ENCODE measurements at places on chromosomes 4 and X.

- DNase-seq = no peak
Observed at GRCh38 chr4:115293093-115293462, 179.7 kb upstream of the NDST4 start.

GRCh38 chrX:39318506-39319343 lies 517.5 kb downstream of the MID1IP1 start:
- no peak for DNase-seq

DNA sequence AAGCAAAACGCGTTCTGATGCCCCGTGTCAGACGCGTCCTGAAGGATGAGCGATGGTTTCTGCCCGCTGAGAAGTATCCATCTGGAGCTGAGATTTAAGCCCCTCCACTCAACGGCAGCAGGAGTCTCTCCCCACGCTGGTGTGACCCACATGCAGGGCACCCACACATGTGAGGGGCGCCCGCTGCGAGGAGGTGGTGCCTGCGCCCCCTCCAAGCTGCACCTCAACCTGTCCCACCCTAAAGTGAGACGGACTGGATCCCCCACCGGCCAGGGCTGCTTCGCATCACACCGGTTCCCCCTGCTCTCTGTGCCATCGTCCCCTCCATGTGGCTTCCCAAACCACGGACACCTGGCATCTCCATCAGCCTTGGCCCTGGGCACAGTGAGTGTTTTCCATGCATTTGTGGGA lies 4.5 kb upstream of the PDE6B start:
- DNase-seq = no peak

GRCh38 chrX:38060331-38060878 lies 54.1 kb downstream of the SYTL5 start:
- DNase-seq = no peak

- DNase-seq = no peak
Observed at GRCh38 chrX:121165930-121166359, 118.5 kb downstream of the GLUD2 start.

DNA sequence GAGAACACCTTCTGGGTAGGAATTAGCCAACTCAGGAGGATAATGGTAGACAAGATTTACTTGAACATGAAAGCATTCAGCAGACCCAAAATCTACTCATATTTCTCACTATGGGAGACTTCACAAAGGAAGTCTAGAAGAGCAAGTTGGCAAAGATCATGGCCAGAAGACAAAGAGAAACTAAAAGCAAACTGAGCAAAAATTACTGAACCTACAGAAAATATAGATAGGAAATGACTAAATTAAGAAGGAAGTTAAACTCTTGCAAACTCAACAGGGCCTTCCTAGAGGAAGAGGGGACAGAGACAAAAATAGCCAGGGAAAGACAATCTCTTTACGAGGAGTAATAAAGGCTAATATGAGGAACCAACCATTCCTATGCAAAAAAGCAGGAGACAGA lies 18.7 kb downstream of the CORIN start:
- peak; percentile 8 for DNase-seq

GRCh38 chr4:189202182-189202868 lies 738.3 kb upstream of the FRG1 start:
- peak; percentile 47 for DNase-seq

DNA sequence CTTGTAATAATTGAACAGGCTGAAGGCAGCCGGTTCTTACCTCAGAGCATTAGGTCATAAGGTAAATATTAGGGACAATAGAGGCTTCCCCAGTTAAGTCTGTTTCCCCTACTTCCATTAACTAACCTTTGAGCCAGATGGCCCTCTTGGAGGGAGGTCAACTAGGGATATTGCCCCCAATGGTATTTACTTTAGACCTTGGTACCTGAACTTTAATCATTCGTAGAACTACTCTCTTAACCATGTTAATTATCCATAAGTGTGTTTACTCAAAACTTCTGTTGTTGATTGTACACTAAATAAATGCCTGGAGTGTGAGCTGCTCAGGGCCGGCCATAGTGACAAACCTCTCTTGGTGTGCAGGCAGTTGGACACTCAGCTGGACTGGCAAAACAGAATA lies 1843.5 kb upstream of the AGA start:
- DNase-seq = no peak

DNA sequence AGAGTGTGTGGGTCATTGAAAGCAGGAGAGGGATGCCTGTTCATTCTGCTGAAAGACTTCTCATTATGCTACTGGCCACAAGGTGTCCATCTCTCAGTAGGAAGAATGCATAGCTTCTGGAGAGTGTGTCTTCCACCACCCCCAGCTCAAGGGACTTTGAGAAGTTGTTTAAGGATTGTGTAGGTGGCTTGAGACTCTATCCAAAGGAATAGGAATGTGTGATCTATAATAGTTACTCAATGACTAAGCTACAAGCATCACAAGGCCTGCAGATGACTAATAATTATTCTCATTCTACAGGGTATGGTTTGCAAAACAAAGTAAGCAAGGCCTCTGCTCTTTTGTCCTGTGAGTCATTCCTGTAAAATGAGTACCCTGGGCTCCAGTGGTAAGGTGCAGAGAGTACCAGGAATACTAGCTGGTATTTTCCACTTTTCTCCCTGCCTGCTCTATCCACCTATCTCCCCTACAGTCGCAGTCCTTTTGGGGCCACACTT lies 279.8 kb upstream of the BOD1L1 start:
- DNase-seq = peak; percentile 65

DNA sequence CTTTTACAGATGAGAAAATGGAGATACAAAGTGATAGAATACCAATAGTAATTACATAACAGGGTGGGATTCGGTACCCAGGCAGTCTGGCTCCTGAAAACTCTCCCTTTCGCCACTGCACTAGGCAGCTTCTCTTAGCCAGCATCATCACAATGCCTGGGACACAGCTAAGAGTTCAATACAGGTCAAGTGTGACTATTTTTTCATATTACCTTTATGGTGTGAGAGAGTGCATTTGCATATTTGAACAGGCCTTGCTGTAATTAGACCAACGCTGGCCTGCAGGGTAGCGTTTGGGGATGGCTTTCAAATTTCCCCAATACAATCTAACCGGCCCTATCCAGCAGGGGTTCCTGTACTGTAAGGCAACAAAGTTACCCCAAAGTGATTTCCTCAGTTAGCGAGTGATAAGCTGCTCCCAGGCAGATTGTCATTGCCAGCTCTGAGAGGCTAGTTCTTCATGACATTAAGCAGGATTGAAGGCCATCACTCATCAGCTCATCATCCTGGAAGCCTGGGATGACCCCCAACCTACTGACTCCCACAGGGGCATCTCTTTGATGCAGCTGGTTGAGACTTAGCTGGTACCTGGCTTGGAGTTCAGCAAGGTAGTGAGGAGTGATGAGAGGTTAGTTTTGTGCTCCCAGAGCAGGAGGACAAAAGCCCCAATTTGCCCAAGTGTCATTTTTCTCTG lies 836.8 kb upstream of the LCORL start:
- DNase-seq = no peak

DNA sequence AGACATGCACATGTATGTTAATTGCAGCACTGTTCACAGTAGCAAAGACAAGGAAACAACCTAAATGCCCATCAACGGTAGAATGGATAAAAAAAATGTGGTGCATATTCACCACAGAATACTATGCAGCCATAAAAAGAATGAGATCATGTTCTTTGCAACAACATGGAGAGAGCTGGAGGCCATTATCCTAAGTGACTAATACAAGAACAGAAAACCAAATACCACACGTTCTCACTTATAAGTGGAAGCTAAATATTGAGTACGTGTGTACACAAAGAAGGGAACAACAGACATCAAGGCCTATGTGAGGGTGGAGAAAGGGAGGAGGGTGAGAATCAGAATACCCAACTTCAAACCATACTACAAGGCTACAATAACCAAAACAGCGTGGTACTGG lies 17.4 kb upstream of the LNX1 start:
- DNase-seq = no peak

DNA sequence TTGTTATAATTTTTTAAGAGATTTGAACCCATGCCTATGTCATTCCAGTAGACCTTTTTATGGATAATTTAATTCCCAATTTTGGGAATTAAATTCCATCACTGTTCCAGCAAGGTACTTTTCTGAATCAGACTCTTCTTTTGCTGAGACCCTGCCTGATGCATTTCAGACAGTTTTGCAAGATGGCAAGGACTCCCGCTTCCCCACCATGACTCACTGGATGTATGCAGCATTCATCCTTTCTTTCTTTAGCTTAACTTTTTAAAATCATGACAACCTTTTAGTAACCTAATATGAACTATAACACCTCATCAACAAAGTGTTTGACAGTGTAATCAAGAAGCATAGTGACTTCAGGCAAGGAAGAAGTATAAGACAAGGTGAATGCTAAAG lies 178.1 kb upstream of the LEF1 start:
- no peak for DNase-seq

DNA sequence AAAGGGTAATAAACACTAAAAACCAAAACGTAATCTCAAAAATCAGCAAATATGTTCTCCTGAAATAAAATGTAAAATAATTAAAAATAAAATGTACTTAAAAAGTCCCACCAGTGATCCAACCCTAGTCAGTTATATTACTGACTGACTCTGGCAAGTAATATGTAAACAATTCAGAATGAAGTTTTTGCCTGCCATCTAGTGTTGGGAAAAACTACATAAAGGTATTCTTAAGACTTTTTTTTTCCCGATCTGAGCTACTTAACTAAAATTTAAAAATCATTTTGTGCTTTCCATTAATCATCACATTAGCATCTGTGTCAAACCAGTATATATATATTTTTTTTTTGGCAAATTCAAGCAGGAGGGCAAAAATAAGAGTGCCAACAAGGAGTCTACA lies 24.0 kb downstream of the RCHY1 start:
- DNase-seq = no peak

DNA sequence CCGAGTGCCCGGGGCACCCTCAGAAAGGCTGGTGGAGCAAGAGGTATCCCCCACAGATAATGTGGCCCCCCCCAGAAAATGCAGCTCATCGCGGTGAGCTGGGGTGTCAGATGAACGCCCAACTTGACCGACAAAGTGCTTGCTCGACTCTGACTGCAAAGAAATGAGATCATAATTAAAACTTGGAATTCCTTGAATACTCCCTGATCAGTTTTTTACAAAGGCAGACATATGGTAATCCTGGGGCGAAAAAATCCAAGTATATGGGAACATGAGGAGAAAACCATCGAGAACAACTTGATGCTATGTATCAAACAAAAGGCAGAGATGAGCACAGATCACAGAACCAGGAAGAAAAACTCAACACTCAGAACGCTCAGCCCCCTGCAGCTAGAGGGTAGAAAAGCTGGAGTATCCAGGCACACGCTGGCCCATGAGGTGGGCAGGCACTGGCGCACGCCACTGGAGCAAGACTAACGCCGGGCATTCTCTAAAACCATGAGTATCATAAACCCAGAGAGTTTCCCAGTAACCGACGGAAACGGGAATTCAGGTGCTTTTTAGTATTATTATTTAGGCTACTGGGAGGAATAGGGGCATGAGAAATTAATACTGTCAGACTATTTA lies 127.3 kb downstream of the AFAP1 start:
- DNase-seq = no peak

DNA sequence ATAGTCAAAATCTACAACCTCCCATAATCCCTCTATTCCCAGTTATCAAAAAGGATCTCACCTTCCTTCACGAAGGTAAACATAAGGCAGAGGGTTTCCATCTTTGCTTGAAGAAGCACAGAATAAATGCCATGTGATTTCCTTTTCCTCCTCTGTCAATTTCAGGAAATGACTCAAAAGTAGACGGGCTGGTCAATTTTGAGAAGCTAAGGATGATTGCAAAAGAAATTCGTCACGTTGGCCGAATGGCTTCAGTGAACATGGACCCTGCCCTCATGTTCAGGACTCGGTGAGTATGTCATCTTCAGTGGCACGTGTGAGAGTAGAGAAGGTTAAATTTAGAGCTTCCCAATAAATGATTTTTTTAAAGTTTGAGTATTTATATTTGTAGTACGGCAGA lies 240.2 kb downstream of the RAPGEF2 start:
- peak; percentile 34 for DNase-seq

- DNase-seq = no peak
Observed at GRCh38 chr4:53595204-53595603, 3.9 kb upstream of the LNX1 start.

DNA sequence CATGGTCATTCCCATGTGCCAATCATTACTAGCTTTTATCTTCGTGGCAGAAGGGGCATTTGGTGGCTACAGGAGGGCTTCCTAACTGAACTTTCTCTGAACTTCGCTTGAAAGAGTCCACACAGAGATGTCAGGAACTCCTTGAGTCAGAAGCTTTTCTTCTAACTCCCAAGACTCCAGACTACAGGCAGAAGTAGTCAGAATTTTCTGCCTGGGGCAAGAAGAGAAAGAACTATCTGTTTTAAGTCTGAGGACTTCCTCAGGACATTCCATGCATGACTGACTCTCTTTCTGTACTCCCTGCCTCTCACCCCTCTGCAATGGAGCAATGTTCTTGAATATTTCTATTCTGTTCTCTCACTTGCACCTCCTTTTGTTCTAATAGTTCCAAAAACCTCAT lies 170.5 kb upstream of the TBC1D9 start:
- no peak for DNase-seq

GRCh38 chr4:1939664-1940509 lies 68.7 kb downstream of the NSD2 start:
- no peak for DNase-seq

DNA sequence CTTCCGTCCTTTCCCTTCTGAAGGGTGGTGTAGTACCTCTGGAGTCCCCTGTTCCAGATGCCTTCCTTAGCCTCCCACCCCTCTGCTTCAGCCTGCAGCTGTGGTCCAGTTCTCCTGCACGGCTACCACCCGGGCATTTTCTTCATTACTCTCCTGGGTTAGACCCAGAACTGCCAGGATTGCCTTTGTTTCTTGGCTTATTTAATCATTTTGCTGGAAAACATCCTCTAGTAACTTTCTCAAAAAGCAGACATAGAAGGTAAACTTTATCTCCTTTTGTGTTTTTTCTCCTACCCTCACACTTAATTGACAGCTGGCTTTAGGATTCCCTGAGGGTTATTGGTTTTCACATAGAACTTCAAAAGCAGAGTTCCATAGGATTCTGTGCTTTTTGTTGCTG lies 20.2 kb downstream of the ANAPC4 start:
- DNase-seq = no peak

- no peak for DNase-seq
Observed at GRCh38 chr4:14837860-14838259, 164.4 kb upstream of the CPEB2 start.

DNA sequence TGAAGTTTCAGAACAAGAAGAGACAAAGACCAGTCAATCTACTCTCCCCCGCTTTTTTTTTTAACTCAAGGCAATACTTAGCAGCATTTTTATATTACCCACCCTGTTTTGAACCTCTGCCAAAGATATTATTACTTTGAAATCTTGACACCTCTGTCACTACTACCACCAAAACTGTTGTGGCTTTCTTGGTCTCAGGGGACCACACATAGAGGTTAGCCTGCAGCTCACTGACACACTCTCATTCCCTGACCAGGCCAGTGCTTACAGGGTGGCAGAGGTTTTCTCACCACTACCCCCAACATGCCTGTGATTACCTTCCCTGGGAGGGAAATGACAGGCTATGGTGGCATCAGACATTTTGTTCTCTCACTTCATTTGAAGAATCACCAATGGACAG lies 137.4 kb upstream of the STIM2 start:
- DNase-seq = no peak

Data from suppressor macrophage (primary cell).